AG08395 (cell line): ENCODE measurements at places on chromosomes 16 and 17.

GRCh38 chr17:46195217-46195855 lies 2.1 kb upstream of the KANSL1 start:
- no peak for DNase-seq

GRCh38 chr16:68385371-68385770 lies 62.9 kb downstream of the SMPD3 start:
- no peak for DNase-seq

- DNase-seq: no peak
These were observed 54.4 kb upstream of the ARHGAP44 start for GRCh38 chr17:12734926-12735325.

GRCh38 chr16:88805340-88805715 lies 1.7 kb downstream of the CDT1 start:
- no peak for DNase-seq

DNA sequence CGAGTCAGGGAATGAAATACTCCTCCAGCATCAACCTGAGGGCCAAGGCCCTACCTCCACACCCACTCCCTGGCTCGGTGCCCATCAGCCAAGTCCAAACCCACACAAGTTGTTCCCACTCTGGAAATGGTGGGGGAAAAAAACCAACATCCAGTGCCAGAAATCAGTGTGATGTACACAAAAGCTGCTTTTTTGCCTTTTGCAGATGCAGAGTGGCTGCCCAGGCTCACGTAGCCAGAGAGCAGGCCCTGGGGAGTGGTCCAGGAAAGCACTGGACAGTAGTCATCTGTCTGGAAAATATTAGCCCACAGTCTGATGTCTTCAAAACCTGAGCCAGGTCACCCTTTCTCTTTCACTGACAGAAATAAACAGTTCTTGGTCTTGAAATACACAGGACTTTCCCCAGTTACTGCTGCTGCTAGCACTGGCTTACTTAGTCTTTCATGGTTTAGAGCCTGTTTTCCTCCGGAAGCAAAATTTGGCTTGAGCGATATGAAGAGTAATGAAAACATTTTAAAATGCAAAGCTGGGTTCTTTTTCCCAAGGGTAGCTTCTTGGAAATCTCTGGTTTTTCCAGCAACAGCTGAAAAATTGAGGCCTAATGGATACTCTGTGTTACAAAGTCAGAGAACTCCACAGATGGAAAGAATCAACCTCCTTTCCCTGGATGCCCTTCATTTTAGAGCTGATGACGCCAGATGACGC lies 18.2 kb upstream of the NOS2 start:
- no peak for DNase-seq

DNA sequence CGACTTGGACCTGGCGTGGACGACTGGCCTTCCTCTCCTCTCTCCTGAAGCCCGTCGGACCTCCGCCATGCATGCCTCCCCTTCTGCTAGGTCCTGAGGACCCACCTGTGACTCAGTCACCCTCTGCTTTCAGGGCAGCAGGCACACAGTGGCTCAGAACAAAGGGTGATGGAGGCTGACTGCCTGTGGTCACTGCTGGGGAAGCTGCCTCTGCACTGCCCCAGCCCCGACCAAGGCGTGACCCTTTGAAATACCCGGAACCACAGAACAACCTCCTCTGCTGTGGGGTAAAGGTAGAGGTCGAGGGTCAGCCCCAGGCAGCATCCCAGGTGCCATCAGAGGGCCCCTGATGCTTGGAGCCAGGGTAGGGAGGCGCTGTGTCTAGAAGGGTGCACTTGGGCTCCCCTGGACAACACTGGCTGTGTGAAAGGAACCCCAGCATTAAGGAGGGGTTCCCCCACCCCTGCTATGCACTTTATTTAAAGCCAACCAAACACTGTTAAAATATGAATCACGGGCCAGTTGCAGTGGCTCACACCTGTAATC lies 12.5 kb upstream of the SLC4A1 start:
- no peak for DNase-seq
